ENCODE measurements at places on chromosomes 5 and 9. TPM values are rescaled to one million over a fixed set of nuclear protein-coding genes. Genes with fewer than 3 reads are reported as not detected.

Gene FGF1
- polyA plus RNA-seq = 6.3 TPM

- DNase-seq = no peak
These were observed 154.8 kb upstream of the GAS1 start for GRCh38 chr9:87102126-87102525.

DNA sequence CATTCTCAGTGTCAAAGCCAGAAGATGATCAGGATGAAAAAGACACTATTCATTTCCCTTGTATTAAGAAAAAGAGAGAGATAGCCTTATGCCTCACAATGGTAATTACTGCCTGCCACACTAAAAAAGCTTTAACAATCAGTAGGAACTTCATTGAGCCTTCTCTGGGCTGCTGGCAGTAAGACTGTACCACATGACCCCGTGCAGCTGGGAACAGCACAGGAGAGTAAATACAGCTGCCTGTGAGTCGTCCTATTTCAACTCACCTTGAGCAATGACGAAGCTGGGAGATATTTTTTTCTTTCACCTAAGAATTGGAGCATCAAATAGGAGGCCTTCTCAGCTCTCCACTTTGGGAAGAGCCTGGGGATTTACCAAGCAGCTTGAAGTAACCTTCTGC, 316.3 kb downstream of the GABRB2 start:
- no peak for DNase-seq

DNA sequence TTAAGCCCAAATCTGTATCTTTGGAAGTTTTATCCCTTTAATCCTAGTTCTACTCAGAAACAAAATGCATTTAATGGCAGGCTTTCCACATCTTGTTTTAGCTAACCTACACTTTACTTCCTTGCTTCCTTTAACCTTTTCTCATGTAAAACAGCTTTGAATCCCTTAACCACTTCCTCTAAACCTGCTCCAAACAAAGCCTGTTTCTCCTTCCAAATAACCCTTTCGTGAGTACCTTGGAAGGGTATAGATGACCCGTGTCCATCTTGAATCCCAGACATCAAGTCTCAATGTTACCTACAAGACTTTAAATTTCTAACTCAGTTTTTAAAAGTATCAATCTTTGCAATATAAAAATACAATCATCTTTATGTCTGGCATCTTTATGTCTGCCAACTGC, 78.4 kb downstream of the DROSHA start:
- DNase-seq = no peak

DNA sequence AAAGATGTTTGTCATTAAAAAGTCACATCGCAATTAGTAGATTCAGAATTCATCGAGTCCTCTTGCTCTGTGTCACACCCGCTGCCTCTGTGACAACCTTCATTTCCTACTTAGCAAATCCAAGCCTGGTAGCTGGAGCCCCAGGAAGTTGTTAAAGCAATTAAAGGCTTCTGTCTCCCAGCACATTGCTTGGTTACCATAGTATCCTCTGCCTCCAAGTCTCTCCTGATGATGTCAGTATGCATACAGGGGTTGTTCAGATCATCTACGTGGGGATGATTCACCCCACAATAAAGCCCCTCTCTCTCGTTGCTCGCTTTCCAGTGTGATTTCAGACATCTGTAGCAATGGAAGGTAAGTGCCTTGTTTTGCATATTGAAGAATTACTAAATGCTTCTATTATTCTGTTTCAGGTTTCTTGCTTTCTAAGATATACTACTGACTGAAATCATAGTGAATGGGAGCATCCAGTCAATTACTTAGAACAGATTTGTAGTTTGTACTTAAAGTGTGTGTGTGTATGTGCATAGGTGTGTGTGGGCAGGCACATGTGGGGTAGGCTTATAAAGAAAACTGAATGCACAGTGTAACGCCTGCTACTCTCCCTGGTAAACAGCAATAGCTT, 52.9 kb downstream of the PAM start:
- DNase-seq = no peak

DNA sequence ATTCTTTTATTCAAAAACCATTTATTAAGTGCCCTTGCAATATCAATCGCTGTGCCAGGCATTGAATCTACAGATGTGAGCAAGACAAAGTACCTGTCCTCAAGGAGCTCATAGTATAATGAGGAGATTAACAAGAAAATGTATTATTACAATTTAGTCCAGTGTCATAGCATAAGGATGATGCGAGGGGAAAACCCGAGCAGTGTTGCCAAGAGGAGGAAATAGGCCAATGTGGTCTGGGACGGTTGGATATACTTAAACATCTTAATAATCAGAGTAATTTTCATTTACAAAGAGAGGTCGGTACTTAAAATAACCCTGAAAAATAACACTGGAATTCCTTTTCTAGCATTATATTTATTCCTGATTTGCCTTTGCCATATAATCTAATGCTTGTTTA, 18.5 kb downstream of the CD274 start:
- DNase-seq = no peak

- DNase-seq = no peak
These were observed 16.6 kb downstream of the DMRTA1 start for GRCh38 chr9:22463205-22463604.

DNA sequence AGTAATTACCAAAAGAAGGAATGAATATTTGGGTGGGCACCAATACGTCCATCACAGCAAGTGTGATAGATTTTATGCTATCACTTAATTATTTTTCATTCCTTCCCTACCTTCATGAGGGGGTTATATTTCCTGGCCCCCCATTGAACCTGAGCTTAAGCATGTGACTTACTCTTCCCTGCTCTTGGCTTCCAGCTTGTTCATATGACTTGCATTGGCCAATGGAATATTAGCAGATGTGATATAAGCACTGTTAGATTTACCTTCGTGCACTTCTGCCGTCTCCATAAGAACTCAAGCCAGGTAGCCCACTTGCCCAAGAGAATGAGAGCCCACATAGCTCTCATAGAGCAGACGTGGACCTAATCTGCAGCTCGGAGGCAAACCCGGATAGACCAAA, 99.1 kb upstream of the SMARCA2 start:
- DNase-seq = no peak

DNA sequence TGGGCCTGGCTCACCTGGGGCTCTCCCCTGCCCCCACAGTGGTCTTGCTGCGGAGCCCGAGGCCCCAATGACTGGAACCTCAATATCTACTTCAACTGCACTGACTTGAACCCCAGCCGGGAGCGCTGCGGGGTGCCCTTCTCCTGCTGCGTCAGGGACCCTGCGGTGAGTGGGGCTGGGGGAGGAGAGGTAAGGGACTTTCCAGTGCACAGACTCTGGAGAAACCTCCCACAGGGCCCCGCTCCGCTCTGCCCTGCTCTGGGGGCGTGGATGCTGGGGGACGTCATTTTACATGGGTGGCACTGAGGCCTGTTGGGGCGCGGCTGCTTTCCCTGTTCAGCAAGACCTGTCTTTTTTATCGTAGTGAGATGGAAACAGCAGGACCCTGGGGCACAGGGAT, 7.6 kb downstream of the TSPAN17 start:
- DNase-seq = no peak
